Nephron progenitor cell (in vitro differentiated cells): ENCODE measurements at places on chromosomes 5 and 9.

DNA sequence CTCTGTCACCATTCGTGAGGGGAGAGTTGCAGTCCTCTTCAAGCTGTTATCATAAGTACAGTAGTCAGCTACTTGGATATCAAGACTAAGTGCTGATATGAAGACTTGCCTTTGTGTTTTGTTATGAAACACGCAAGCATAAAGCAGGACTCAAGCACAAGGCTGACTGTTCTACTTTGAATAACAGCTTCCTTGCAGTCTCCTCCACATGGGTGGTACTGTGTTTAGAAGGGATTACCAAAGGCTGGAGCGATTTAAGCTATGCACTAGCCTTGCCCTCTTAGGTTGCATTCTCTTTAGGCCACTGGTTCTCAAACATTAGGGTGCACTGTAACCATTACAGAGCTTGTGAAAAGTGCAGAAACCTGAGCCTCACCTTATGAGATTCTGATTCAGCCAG lies 41.4 kb downstream of the SLC25A51 start:
- no peak for DNase-seq

- no peak for DNase-seq
Observed at GRCh38 chr5:160181965-160182622, 47.2 kb upstream of the FABP6 start.

GRCh38 chr9:132516911-132517310 lies 65.5 kb upstream of the BARHL1 start:
- DNase-seq: no peak

DNA sequence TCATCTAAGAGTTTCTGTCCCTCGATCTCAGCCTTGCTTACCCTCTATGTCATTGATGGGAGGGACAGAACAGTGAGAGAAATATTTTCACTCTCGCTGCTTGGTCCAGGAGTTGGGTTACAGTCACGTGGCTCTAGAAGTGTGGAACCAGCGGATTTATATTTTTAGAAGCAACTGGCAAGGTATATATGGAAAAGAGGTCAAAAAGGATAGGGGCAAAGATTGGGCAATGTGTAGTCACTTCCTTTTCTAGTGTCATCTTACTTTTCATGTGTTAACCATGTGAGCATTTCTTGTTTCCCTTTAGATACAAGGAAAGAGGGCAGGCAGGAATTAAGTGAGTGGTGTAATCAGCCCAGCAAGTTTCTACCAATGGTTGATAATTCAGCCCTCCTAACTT lies 111.5 kb upstream of the ZNF366 start:
- no peak for DNase-seq

DNA sequence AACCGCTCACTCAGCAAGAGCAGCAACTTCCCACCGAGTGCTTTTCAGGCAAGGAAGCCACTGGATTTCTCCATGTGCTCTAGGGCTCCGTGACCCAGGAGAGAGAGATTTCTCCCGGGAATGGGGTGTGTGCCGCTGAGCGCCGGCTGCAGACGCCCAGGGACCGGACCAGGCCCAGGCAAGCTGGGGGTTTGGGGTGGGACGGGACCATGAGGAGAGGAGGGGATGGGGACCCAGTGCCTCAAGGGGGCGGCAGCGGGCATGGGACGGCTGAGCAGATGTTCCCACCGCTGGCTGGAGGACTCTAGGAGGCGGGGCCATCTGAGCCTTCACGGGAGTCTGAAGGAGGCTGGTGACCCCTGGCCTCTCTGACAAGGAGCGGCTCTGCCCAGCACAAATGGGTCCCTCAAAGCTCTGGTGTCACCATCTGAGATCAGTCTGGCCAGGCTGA lies 8.5 kb downstream of the LCN9 start:
- DNase-seq: peak; percentile 55

DNA sequence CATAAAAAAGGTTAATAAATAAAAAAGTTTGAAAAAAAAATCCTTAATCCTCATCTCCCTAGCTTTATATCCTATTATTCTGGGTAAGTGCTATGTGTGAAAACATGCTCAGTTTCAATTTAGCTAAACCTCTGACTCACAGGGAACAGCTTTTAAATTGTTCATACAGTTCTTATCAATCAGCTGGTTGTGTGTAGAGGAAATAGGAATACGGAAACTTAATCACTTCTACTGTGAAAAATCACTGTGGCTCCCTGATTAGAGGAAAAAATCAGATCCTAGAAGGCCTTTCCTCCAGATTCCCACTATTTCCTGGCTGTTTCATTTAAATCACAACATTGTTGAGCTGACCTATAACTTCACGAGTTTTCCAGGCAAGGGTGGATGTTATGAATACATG lies 120.5 kb downstream of the MARCHF3 start:
- DNase-seq: no peak

GRCh38 chr5:39148983-39149534 lies 70.3 kb downstream of the FYB1 start:
- DNase-seq: no peak

DNA sequence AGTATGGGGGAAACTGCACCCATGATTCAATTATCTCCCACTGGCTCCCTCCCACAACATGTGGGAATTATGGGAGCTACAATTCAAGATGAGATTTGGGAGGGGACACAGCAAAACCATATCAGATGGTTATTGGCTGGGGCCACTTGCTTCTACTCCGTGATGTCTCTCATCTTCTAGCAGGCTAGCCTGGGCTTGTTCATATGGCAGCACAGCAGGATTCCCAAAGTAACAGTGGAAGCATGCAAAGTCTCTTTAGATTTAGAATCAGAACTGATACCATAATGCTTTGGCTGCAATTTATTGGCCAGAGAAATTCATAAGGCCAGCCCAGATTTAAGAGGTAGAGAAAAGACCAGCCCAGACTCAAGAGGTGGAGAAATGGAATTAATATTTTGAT lies 126.2 kb downstream of the PTTG1 start:
- DNase-seq: no peak

- DNase-seq: no peak
Observed at GRCh38 chr5:17735761-17736160, 101.5 kb downstream of the TAF11L14 start.

DNA sequence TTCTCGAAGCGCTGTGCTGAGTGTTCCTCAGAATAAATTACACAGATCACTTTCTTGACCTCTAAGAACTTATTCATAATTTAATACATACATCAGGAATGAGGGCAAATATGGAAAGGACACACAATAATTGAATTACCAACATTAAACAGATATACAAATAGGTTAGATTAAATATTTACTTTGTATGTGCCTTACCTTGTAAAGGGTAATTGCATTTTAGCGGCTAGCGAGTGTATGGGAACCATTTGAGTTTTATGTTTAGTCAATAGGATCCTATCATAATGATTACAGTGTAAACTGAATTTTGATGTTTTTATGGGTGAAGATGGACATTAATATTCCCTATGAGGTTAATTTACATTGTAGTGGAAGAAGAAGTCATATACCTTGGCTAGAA lies 1187.1 kb upstream of the WWC1 start:
- DNase-seq: no peak

DNA sequence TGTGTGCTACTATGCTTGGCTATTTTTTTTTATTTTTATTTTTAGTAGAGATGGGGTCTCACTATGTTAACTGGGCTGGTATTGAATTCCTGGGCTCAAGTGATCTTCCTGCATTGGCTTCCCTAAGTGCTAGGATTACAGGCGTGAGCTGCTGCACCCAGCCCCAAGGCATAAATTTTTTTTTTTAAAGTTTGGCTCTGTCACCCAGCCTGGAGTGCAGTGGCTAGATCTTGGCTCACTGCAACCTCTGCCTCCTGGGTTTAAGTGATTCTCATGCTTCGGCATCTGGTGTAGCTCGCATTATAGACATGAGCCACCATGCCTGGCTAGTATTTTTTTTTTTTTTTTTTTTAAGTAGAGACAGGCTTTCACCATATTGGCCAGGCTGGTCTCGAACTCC lies 70.3 kb downstream of the RAB24 start:
- DNase-seq: no peak

- no peak for DNase-seq
Observed at GRCh38 chr9:3608011-3608410, 82.2 kb upstream of the RFX3 start.

DNA sequence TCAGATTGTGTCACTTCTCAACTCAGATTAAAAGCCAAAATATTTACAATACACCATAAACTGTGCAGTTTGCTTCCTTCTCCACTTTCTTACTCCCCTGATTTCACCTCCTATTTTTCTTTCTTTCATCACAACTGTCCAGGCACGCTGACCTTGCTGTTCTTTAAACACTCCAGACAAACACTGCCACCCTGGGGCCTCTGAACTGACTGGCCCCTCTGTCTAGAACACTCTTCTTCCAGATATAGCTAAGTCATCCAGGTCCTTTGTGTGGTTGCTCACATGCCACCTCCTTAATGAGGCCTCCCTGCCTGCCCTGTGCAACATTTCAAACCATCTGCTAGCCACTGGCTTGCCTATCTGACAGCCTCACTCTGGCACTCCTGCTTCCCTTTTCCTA lies 46.6 kb downstream of the ATG10 start:
- DNase-seq: no peak

- no peak for DNase-seq
Observed at GRCh38 chr9:91004992-91005391, 203.4 kb downstream of the SYK start.

- DNase-seq: no peak
Observed at GRCh38 chr5:136269973-136270372, 77.0 kb upstream of the SMIM32 start.

DNA sequence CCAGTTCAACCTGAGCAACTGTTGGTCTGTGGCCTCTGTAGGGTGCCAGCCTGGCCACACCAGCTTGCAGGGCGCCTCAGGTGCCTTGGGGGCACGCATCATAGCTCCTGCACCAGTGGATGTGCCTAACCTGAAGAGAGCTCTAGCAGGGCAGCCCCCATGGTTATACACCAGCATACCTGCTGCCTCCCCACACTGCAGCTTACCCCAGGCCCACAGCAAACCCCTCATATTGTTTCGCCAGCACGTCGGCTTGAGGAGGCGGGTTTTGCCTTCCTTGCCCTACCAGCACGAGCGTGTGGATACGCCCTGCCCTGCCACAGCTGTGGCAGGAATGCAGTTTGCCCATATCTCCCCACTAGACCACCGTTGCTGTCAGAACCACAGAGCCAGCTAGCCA lies 435.9 kb downstream of the SLCO4C1 start:
- no peak for DNase-seq

DNA sequence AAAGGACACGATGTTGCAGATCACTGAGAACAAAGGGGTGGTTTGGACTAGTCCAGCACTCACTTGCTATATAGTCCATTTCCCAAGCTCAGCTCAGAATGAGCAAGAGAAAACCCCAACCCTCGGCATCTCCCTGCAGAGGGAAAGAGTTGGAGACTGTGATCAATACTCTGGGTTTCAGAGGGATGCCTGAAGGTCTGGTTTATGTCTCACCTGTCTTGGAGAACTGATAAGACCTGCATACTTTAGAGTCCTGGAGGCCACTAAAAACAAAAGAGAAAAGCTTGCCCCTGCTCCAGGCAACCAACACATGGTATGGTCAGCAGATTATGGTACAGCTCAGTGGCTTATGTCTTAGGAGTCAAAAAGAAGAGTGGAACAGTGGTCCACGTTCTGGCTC lies 1006.9 kb downstream of the CDH9 start:
- DNase-seq: no peak

DNA sequence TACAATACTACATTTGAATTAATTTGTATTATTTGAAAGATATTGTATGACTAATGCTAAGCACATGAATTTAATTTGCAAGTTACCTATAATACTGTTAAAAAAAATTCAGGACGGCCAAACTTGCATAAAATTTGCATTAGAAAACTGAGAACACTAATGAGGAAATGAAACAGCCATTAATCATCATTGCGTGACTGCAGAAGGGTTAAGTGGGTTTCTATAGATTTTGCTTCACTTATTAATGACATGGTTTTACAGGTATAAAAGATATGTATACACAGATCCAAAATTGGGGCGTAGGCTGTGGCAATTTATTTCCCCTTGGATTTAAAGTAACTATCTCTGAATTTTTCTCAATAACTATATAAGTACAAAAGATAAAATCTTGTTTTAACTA lies 882.6 kb downstream of the PTPRD start:
- DNase-seq: no peak

GRCh38 chr5:759111-759751 lies 25.3 kb downstream of the ZDHHC11B start:
- no peak for DNase-seq
